ENCODE measurements at places on chromosomes 16 and 17.

DNA sequence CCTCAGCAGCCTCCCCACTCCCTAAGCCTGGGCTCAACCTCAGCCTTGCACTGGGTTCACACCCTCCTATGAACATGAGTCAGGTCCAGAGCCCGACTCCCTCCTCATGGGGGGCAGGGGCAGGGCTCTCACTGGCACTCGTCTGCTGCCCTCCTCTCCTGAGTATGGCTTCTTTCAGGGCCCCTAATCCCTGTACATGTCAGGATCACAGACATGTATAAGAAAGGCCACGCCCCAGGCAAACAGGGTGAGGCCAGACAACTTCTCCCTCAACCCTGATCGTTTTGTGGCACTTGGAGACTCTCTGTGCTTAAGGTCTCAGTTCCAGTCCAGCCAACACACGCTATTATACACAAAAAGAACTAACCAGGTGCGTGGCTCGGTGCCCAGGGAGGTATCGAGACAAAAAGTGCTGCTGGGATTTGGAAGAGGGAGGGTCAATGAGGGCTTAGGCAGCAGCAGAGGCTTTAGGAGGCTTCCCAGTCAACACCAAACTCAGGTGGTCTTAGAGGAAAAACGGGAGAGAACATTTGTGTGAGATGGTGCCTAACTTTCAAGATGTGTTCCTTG, 45.2 kb downstream of the CMTM3 start:
- no peak for DNase-seq

GRCh38 chr16:57893559-57894389, 77.2 kb downstream of the CNGB1 start:
- DNase-seq: no peak

GRCh38 chr17:72890711-72891110, 201.8 kb downstream of the SLC39A11 start:
- DNase-seq: no peak

DNA sequence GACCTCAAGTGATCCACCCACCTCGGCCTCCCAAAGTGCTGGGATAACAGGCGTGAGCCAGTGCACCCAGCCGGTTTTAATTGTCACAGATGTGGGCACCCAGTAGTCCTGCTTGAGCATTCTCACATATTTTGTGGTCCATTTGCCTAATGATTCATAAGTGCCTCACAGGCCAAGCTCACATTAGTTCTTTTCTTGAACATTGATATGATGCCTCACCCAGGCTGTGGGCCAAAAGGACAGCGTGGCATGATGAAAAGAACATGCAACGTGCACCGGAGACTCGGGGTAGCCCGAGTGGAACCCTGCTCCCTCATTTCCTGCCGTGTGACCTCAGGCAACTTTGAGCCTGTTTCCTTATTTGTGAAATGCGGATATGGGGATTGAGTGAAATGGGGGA, 181.9 kb downstream of the SNX29 start:
- no peak for DNase-seq

DNA sequence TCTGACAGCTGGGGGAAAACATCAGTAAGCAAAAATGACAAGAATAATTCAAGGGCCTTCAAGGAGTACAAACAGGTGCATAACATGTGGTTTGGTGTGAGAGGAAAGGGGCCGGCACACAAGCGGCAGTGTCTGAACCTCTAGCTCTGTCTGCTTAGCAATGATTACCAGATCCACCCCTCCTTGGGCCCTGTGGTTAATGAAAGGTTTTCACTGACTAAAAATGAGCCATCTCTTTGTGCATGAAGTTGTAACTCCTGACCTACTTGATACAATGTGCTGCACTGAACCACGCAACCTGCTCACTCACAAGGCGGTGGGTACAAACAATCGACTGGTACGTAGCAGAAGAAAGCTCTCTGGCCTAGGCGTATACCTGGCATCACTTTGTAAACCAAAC, 15.1 kb downstream of the FAM117A start:
- DNase-seq: no peak

GRCh38 chr16:1432388-1433262, 1.7 kb downstream of the PERCC1 start:
- DNase-seq: no peak

GRCh38 chr16:15610369-15610871, 32.5 kb downstream of the MARF1 start:
- DNase-seq: no peak

DNA sequence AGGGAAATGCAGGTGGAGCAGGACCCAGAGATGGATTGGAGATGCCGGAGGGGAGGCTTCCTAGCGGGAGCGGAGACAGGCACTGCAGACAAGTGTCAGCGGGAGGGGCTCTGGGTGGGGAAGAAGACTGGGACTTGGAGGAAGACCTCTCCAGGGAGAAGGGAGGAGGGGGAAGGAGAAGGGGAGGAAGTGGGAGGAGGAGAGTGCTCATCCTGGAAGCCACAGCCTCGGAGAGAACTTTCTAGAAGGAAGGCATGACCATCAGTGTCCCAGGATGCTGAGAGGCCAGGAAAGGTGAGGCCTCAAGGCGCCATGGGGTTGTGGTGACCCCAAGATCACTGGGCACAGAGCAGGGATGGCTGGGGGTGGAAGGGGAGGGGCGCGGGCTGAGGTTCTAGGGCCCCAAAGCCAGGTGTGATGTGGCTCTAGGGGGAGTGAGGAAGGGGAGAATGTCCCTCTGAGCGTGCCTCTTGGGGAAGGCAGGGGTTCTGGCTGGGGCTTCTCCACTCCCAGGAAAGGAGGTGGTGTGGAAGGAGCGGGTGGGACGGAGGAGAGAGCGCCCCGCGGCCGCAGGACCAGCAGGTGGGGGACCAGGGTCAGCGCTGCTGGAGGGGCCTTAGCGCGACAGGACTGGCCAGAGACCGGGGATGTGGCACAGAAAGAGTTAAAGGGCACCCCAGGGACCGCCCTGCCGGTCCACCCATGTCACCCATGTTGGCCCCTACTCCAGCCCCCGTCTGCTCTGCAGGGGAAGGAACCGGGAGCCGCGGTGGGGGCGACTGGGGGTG, 900 bp upstream of the GCGR start:
- DNase-seq: no peak

DNA sequence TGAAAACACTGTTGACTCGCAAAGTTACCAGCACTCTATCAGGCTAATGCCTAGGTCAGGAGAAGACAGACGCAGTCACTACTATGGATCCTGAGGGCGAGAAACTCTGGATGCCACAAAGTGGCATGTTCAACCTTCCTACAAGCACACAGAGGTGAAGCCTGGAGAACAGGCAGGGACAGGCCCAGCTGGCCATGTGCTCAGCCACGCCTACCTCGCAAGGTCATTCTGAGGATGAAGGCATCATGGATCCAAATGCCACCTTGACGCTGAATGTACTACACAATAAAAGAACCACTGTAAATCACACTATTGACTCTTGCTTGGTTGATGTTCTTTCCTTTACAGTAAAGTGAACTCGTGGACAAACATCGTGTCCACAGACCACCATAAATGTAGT, 85.8 kb downstream of the ANKRD11 start:
- no peak for DNase-seq

DNA sequence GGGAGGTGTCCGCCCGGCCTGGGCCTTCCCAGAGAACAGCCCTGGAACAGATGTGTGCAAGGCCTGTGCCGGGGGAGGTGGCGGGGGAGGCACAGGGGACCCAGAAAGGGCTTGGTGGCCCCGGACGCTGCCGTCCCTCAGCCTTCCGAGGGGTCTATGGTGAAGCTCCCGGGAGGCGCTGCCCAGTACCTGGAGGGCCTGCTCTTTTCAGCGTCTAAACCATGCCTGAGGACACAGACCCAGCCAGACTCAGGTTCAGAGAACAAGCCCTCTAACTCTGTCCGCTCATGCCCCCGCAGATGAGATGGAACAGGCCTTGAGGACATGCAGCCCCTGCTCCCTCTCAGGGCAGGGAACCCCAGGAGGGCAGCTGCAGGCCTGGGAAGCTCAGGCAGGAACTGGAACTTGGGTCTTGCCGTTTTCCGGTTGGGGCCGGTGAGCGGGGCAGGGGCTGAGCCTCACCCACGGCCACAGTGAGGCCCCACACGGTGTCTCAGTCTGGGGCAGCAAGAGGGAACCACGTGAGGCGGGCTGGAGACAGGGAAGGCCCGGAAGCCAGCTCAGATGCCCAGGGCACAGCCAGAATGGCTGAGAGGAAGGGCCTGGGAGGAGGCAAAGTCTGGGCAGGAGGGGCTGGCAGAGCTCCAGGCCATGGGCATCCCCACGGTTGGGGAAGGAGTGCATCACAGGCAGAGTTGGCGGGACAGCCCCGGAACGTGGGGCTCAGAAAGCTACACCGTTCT, 12.5 kb downstream of the SLC16A3 start:
- peak; percentile 83 for DNase-seq

- DNase-seq: no peak
Observed at GRCh38 chr16:54957403-54958166, 26.9 kb downstream of the IRX5 start.

- DNase-seq: no peak
Observed at GRCh38 chr16:54783980-54784379, 146.7 kb upstream of the IRX5 start.

GRCh38 chr17:77829843-77830799, 128.4 kb upstream of the TNRC6C start:
- DNase-seq: no peak

GRCh38 chr16:53482123-53482522, 20.9 kb downstream of the AKTIP start:
- no peak for DNase-seq

DNA sequence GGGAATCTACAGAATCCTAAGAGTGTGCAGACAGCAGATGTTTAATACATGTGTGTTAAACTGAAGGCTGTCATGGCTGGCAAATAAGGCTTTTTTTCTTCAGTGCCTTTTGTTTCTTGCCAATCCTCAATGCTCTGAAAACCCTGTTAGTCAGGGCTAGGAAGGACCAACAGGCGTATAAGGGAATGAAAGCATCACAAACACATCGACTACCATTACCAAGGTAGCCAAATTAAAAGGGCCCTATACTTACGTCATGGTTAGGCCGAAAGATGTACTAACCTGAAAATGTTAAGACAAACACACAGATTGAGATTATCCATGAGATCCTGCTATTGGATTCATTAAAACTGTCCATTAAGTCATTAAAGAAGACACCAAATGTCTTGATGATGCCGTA, 13.1 kb downstream of the SLC16A6 start:
- no peak for DNase-seq

- peak; percentile 82 for DNase-seq
Observed at GRCh38 chr17:29140051-29140621, 40.1 kb downstream of the MYO18A start.

DNA sequence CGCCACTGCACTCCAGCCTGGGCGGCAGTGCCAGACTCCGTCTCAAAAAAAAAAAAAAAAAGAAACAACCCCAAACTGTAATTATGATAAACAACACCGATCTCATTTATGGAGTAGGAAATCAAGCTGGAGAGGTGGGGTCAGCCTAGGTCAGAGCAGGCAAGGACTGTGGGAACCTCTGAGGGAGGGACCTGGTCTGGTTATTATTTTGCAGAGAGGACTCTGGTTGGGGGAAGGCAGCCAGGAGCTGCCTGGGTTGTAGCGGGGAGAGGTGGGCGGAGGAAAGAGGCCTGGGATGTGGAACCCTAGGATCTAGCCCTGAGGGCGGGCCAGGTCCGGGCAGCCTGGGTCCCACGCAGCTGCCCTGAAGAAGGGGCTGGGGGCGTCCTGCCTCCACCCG, 10.9 kb upstream of the HS3ST6 start:
- no peak for DNase-seq

- peak; percentile 79 for DNase-seq
Observed at GRCh38 chr16:80369138-80369958, 171.4 kb upstream of the DYNLRB2 start.

- no peak for DNase-seq
Observed at GRCh38 chr17:81682565-81683207, 911 bp downstream of the ARL16 start.

DNA sequence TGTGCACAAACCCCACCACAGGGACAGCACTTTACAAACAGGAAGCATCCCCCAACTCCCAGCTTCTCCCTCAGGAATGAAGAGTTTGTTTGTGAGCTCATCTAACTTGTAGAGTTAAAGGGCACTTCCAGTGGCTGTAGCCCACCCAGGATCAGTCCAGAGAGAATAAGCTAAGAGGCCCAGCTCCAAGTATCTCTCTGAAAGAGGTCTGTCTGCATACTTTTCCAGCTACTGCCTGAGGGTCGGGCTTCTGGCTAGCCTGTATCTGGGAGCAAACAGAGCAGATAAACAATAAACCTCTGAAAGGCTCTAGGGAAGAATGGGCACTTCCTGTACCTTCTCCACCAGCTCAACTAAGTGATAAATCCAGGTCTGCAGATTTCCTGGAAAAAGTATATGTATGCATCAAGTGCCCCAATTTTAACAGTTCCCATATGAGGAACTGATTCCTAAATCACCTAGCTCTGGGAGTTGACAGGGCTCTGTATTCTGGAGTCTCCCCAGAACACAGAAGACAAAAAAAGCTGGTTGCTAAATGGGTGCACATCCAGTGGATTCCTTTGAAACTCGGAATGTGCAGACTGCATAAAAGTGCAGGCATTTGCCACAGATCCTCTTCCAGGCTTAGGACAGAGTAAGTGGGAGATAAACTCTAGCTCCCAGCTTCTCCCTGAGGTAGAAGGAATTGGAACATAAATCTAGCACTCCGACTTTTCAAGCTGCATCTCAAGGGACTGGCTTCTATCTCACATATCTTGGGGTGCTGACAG, 37.1 kb upstream of the MYLK3 start:
- no peak for DNase-seq

DNA sequence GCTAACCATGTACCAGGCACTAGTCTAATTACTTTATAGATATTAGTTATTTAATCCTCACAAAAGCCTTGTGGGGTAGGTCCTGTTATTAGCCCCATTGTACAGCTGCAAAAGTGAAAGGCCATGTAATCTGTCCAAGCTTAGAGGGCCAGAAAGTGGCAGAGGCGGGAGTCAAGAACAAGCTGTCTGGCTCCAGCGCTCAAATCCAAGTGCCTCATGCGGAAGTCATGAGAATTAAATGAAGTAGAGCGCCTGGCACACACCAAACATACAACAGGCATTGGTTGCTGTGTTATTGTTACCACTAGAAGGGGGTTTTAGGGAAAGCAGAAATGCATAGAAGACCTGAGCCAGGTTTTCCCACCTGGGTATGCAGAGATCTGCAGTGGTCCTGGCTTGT, 1.2 kb downstream of the AQP8 start:
- no peak for DNase-seq

DNA sequence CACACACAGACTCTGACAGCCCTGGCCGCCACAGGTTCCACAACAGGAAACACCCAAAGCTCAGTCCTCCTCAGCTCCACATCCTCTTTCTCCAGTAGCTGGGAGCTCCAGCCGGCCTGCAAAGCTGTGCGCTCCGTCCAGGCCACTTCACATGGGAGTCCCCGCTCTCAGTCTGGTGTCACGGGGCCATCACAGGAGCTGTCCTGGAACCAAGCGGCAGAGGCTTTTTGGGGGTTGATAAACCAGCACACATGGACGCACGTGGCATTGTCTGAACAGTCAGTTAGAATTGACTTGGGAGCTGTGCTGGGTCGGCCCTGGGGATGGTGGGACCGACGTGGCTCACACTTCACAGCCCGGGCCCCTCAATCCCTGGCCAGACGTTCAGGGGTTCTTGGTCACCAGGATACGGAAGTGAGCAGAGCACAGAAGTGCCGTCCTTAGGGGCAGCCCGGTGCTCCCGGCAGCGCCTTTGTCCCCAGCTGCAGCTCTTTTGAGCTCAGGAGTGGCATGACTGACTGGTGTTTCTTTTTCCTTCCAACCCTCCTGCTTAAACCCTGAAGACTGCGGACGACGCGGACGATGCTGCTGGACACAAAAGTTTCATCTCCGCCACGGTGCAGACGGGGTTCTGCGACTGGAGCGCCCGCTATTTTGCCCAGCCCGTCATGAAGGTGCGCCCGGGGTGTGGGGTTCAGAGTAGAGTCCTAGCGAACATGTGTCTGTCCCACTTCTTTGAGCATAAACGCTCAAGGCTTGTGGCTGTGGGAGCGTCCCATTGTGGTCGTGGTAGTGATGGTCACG, 66.6 kb upstream of the CHMP6 start:
- no peak for DNase-seq
